T-helper 1 cell (primary cell): ENCODE measurements at places on chromosomes 11 and 22.
A peak's percentile ranks its signal among the peaks of the same experiment; 100 is the strongest.

DNA sequence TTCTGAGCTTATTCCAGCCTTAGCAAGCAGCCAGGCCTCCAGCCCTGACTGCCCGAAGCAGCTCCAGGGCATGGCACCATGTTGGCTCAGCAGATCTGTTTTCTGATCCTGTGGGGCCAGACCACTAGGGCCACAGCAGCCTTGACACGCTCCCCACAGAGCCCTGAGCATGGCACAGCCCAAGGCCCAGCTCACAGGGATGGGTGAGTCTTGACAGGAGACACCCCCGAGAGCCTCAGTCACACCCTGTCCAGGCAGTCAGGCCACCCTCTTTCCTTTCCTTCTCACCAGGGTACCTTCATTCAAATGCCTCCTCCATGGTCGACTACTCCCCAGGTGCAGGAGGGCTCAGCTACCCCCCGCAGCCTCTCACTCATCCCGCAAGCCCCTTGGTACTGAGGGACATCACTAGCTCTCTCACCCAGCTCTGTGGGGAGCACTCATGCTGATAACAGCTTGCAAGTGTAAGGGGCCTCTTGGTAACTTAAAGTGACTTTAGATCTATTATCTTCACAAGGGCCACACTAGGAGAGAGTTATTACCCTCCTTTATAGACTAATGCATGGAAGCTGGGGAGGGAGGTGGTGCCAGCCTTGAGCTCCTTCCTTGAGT lies 3.9 kb upstream of the CDC42BPG start:
- no peak for DNase-seq

GRCh38 chr11:10540546-10540914 lies 457 bp downstream of the RNF141 start:
- no peak for DNase-seq

- DNase-seq, result no peak
Observed at GRCh38 chr11:121895919-121896318, 220.1 kb downstream of the BLID start.

DNA sequence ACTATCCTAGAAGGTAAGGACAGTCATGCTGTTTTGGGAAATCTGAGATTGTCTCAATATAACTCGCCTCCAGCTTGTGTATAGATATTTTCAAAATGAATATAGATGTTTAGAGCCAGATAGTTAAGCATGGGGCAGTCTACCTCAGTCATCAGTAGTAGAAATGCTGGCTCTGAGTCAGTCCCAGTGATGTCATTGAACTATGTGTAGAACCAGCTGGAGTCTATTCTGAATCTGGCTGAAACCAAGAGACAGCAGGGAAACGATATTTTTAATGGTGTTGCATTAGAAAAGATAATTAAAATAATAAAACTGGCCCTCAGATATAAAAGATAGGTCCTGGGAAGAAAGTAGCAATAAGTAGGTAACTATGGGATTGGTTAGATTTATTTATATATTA lies 25.9 kb downstream of the PIWIL4 start:
- DNase-seq, result no peak

- DNase-seq, result no peak
Observed at GRCh38 chr22:30781271-30781875, 86.7 kb downstream of the OSBP2 start.

DNA sequence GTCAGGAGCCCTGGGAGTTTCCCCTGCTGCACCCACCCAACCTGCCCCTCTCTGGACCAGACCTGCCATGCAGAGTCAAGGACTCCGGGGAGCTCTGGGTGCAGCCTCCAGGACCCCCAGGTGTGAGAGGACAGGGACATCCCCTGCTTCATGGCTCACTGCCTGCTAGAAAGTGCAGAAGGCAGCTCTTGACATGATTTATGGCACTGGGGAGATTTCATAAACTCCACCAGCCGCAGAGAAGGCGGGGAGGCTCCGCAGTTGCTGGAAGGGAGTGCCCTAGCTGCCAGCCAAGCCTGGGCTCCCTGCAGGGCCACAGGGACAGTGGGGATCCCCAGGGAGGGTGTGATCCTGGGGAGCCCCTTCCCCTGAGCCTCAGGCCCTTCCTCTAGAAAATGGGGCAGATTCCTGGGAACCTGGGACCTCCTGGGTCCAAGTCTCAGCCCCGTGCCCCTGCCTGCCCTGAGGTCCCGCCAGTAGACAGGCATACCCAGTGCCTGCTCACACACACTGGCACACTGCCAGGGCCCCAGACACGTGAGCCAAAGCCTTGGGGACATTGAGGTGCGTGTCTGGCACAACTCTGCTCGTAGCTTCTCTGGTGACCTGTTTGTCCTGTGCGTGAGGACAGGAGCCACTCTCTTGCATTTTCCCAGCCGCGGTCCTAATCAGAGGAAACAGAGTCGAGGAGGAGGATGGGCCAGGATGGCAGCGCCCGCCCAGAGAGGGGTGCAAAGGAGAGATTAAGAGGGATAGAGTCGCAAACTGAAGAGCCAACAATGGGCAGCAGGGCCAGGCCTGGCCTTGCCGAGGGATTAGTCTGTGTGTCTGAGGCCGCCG lies 13.8 kb downstream of the CABP7 start:
- no peak for DNase-seq

DNA sequence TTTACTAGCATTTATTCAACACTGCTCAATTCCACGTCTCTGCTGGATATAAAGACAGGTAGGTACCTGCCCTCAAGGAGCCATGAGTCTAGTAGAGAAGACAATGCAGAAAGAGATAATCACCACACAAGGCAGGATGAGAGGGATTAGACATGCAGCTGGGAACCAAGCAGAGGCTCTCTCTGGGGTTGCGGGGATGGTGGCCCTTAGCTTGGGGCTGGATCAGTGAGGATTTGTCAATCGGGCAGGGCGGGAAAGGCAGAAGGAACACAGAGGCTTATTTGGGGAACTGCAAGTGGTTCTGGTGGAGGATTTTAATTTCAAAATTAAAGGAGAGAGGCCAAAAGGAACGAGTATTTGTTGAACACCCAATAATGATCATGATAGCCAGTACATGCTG lies 8.5 kb upstream of the DMC1 start:
- no peak for DNase-seq

GRCh38 chr11:4699697-4700435 lies 2.2 kb upstream of the OR51E2 start:
- DNase-seq, result no peak

GRCh38 chr22:41885116-41885515 lies 29.8 kb downstream of the SHISA8 start:
- no peak for DNase-seq

DNA sequence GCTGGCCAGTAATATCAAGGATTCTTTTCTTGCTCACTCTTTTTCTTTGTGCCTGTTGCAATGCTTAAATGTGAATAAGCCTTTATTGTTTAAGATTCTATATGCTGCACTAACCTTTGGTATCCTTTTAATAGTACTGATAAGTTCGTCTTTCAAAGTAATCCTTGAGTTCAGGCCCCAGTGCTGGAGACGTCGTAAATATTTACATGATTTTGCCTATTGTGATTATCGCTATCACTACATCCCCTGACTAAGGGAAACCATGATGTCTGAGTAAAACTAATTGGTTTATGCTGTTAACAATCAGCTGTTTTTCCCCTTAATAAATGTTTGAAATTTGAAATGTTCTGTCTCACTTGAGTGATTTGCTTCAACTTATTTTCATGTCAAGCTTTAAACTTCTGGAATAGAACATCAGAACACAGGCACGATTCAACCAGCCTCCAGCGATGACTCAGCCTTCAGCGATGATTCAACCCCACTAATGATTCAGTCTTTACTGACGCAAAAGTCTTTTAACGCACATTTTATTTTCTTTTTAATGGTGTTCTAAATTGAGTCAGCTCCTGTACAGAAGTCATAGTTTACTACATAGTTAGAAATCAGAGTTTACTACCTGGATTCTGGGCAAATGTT lies 3.9 kb downstream of the HTATIP2 start:
- DNase-seq, result no peak

GRCh38 chr22:29954203-29954855 lies 71.4 kb downstream of the MTMR3 start:
- no peak for DNase-seq

- DNase-seq, result no peak
Observed at GRCh38 chr11:32065865-32066629, 24.8 kb upstream of the RCN1 start.

DNA sequence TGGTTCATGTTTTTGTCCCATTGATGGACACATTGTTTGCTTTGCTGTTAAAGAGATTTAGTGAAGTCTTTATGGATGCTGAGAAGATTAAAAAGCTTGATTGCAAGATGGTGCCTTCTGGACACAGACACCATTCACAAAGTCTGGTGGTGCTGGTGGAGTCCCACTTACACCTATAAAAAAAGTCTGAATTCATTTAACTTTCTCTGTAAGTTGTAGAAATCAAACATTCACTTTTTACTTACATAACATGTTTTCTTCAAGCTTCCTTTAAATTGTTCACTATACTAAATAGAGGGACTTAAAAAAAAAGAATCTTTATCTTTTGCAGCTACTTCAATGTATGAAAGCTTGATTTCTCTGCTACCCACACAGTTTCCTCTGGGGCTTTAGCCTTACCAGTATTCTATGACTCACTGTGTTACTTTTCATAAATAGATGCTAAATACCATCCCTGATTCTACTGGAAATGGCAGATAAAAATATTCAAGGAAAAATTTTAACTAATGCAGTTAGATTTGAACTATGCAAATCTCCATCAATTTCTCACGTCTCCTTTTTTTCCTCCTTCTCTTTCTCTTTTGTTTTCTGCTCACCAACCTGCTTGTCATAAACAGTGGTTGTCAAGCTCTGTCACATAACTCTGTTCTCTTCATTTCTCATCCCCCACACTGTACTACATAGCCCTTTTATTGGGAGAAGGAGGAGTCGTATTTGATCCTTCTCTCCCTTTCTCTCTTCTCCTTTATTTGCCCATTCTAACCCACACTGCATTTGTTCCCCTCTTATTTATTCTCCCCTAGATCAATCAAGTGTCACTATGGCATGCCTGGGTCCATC lies 89.7 kb downstream of the FAM76B start:
- DNase-seq, result peak; percentile 44

DNA sequence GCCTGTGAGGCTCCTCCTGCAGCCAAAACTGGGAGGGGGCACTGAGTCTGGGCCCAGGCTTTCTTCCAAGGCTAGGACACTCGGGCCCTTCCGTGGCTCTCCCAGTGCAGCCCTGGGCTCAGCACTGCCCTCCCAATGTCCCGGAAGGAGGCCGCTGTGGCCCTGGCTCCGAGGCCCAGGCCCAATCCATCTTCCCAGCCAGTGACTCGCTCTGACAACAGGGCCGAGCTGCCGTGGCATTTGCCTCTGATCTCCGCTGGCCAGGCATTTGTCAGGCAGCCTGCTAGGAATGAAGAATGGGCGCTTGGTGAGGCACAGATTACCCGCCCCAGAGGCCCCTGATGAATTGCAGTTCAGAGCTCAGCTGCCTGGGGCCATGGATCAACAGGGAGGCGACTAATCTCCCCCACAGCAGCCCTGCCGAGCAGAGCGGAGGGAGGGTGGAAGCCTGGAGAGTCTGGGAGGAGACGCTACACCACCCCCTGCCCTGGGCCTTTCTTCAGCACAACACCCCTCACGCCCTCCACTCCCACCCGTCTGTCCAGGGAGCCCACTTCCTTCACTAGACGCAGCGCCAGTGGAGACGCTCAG lies 8.3 kb downstream of the FXYD2 start:
- no peak for DNase-seq

GRCh38 chr11:57523419-57523818 lies 7.1 kb downstream of the TIMM10 start:
- DNase-seq, result no peak

DNA sequence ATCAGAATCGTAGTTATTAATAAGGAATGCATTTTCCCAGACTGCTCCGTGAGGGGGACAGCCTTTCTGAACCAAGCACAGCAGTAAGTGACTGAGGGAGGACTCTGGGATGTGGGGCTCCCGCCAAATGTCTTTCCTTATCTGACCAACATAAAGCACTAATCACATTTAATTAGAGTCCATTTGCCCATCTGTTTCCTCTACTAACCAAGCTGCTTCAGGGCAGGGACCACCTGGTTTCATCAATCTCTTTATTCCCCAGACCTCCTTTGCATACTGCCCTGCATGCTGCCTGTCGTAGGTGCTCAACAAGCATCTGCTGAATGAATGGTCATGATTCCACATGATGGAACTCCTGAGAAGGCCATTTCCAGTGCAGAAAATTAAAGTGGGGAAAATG lies 29.4 kb downstream of the SMCO4 start:
- DNase-seq, result no peak

DNA sequence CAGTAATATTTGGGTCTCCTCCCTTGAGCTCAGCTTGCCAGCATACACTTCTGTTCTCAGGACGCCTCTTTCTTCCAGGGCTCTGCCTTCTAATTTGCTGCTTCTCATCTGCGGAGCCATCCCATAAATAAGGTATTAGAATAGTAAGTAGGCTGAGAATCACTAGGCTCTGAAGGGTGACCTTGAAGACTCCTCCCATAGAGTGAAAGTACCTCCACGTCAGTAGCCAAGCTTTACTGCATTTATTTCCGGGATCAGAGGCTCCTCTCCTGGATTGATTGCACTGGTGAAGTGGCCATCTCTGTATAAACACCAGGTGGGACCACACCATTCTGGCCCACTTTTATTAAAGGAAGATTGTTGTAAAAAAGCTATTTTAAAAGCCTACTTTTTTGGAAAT lies 315.5 kb downstream of the FAT3 start:
- DNase-seq, result no peak

- no peak for DNase-seq
Observed at GRCh38 chr22:22855617-22856308, 31.9 kb upstream of the IGLL5 start.

DNA sequence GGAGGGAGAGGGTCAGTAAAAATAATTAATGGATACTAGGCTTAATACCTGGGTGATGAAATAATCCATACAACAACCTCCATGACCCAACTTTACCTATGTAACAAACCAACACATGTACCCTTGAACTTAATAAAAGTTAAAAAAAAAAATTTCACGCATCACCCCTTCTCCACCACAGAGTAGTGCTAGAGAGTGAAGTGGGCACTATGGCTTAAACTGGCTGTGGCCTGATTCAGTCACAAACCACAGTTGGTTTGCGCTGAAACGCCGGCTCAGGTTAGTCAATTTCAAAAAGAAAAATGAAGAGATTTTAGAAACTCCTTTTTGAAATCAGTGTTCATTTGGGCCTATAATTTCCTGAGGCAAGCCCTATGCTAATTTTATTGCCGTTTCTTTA lies 144.3 kb downstream of the TRPC6 start:
- no peak for DNase-seq

DNA sequence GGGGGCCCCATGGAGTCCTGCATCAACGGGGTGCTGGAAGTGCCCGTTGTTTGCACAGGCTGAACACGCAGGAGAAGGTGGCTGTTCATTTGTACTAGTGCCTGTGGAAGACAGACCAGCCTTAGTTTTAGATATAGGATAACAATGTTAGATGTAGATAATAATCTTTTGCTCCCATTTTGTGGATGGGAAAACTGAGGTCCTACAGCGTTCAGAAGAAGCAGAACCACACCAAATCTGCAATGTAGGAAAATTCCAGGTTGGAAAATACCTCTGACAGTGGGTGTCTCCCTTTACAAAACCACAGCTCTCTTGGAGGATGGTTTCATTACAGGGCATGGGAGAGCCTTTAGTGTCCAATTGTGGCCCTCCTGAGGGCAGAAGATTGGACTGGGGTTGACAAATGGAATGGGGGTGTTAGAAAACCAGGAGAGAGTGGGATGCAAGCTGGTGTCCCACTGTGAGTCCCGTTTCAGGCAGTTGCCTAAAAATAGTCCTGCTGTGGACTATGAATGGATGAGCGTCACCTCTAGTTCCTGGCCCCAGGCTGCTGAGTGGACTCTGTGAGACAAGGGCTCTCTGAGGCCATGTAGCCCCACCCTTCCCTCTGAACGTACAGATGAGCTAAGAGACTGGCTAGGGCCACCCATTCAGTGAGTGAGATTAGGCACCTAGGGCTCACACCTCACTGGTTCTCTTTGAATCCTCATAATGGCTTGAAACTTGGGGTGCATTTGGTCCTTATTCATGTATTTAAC lies 508.8 kb downstream of the MN1 start:
- no peak for DNase-seq
